Stromal cell of bone marrow (primary cell): ENCODE measurements at places on chromosomes 12 and 14.

- DNase-seq, result no peak
These were observed 38.8 kb upstream of the ATF7IP start for GRCh38 chr12:14326699-14327098.

GRCh38 chr12:55982319-55982936, 8.6 kb downstream of the RAB5B start:
- DNase-seq, result no peak

DNA sequence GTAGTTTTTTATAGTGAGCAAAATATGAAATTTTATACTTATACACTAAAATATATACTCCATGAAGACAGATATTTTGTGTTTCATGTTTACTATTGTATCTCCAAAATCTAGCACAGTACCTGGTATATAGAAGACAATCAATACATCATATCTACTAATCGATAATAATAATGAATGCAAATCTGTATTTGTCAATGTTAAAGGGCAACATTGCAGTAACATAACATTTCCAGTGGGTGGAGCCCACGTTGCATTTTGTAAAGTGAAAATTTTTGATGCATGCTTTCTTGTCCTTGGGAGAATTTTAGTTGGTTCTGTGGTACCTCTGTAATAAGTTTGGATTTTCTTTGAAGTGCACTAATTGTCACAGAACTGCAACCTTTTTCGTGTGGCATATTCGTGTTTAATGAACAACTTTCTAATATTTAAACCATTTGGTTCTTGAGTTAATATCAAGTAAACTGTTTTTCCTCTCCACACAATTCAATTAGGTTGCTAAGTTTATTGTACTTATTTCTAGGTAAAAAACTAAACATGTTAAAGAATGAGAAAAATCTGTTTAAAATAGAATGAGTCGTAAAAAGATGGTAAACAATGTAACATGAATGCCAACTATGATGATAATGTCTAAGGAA, 47.4 kb downstream of the AVPR1A start:
- no peak for DNase-seq

GRCh38 chr12:38639625-38640024, 265.8 kb downstream of the CPNE8 start:
- no peak for DNase-seq

- no peak for DNase-seq
These were observed 48.4 kb downstream of the FNTB start for GRCh38 chr14:65035049-65035448.

- DNase-seq, result no peak
These were observed at the start of gene CKB for GRCh38 chr14:103522649-103523574. Gene CKB, minus strand, starts transcription at chr14:103522830. Its CDS starts 337 bp downstream, at chr14:103522493.
